Glomerular endothelial cell (primary cell): ENCODE measurements at places on chromosomes 1 and 21. TPM values are rescaled to one million over a fixed set of nuclear protein-coding genes. Genes with fewer than 3 reads are reported as not detected.

Gene LIN28A
- 0.05 and 0.06 TPM in 2 replicates for total RNA-seq

Gene SPRR1B
- not detected in 2 replicates for total RNA-seq

Gene KRTAP10-6
- total RNA-seq, result not detected in 2 replicates

Gene EXO1
- 3.8 and 4.3 TPM in 2 replicates for total RNA-seq

Gene OR6N1
- not detected in 2 replicates for total RNA-seq

Gene ANGPTL3
- not detected in 2 replicates for total RNA-seq

Gene LCE1C
- total RNA-seq, result not detected in 2 replicates

Gene TNFRSF1B
- 11.0 and 31.9 TPM in 2 replicates for total RNA-seq

DNA sequence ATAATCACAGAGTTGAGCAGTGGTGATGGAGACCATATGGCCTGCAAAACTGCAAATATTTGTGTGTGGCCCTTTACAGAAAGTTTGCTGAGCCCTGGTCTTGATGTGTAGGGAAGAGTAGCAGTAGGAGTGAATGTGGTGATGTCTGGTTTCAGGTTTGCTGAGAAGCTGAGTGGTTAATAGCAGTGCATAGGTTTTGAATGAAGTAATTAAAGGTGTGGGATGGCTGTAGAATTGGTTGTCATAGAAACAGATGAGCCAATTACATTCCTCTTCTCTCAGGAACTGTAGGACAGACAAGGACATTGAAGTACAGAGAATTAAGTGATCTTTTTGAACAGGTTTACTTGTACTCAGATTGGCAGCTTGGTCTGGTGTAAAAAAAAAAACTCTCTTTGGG, 37.4 kb downstream of the PRDM2 start:
- DNase-seq, result no peak

GRCh38 chr1:106978477-106979322, 77.8 kb upstream of the PRMT6 start:
- DNase-seq, result no peak

DNA sequence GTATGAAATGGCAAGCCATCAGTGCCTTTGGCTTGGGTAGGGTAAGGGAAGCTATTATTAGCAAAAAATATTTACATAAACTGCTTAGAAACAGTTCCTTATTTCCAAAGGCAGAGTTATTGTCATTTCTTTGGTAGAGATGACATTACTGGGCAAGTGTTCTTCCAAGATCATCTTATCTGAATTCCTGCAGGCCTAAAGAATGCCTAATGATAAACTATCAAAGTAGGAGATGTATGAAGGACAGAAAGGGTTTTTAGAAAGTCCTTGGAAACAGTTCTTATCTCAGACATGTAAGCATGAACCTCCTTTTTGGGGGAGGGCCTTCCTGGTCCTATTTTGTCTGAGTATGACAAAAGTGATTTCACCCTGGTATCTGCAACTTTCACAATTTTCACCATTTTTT, 5.1 kb upstream of the FRRS1 start:
- DNase-seq, result no peak

DNA sequence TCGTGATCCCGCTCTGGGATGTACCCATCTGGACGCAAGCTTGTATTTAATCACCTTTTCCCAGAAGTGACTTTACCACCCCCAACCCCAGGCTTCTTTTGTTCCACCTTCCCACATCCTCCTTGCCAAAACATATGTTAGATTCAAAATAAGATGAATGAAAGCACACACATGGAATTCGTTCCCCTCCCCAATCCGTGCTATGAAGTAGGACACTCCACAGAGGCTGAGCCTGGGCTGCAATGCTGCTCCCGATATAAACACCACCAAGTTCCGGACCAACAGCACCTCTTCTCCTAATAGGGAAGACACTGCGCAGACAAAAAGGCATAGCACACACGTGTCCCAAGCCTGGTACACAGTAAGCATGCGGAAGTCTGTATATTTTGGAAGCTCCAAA, 86.1 kb downstream of the CLSTN1 start:
- DNase-seq, result no peak

DNA sequence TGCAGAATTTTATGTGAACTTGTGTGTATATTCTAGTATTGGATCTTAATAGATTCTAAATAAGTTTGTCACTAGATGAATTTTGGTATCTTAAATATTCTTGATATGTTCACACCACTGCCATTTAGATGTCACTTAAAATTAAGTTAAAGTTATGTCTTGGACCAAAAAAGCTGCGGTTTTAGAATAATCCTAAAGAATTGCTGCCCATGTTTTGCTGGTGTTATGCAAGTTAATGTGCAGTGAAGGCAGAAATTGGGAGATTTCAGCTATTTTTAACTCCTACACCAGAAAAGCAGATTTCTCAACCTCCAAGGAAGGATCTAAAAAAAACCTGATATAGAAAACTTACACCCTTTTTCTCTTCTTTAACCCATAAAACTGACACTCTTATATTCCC, 757 bp downstream of the ACADM start:
- DNase-seq, result no peak

GRCh38 chr21:45408271-45408791, 3.4 kb downstream of the COL18A1 start:
- no peak for DNase-seq

DNA sequence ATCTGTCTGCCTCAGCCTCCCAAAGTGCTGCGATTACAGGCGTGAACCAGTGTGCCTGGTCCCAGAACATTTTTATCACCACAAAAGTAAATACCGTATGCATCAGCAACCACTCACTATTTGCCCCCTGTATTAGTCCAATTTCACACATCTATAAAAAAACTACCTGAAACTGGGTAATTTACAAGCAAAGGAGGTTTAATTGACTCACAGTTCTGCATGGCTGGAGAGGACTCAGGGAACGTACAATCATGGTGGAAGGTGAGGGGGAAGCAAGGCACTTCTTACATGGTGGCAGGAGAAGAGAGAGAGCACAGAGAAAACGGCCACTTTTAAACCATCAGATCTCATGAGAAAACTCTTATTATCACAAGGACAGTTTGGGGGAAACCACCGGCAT, 25.6 kb upstream of the CTH start:
- DNase-seq, result no peak

DNA sequence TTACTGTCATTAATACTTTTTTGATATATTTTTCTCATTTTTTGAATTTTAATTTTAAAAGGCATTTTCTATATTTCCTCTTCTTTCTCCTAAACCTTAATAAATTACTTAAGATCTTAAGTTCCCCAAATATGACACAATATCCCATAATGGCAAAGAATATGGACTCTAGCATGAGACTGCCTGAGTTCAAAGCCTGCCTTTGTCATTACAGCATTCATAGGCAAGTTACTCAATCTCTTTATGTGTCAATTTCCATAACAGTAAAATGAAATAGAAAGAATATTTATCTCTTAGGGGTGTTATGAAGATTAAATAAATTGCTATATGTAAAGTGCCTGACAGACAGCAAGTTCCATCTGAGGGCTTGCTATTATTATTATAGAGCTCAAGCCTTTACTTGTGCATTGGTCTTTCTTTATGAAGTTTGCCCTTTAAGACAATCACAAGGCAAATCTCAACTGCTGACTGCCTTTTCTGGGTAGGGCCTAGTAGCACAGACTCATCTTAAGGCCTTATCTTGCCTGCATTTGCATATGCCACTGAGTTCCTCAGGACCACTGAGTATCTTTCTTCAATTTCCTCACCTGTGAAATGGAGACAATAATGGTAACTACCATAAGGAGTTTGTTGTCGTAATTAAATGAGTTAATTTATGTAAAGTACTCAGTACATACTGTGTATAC, 231.0 kb downstream of the NRIP1 start:
- no peak for DNase-seq

DNA sequence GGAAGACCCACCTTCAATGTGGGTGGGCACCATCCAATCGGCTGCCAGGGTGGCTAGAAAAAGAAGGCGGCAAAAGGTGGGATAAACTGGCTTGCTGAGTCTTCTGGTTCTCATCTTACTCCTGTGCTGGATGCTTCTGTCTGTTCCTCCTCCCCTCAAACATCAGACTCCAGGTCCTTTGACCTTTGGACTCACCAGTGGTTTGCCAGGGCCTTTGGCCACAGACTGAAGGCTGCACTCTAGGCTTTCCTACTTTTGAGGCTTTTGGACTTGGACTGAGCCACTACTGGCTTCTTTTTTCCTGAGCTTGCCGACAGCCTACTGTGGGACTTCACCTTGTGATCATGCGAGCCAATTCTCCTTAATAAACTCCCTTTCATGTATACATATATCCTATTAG, 55.9 kb downstream of the VCAM1 start:
- DNase-seq, result no peak

- DNase-seq, result no peak
These were observed 489 bp downstream of the ACOT11 start for GRCh38 chr1:54548389-54549044.
